ENCODE measurements at places on chromosomes 2 and 18.

DNA sequence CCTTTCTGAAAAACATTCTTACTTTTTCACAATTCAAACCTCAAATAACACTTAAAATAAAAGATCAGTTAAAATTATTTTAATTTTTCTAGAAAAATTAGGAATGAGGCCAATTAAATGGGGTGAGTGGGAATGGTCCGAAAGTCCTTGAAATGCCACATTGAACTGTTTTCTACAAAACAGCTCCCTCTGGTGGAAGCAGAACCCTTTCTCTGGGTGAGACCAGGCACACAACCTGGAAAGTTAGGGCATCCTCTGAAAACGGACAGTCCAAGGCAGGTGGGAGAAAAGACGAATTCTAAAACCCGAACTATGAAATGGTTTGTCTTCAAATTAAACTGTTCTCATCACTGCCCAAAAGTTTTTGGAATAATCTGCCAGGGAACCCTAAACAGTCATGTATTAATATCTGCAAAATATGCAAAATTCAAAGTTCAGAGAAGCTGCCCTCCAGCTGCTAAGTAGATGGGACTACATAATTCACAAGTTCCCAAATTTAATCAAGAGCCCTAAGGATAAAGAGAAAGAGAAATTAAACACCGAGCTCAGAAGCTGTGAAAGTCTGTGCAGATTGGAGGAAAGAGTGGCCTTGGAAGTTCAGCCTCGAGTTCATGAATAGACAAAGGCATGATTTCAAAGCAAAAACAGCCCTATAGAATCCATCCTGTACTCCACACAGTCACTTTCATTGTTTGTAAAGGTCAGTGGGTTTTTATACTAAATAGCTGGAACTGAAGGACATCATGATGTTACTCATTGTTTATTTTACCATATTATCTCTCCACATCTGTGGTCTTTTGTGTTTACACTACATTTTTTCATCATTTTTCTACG is 108.3 kb downstream of the PIEZO2 start:
- no peak for DNase-seq

DNA sequence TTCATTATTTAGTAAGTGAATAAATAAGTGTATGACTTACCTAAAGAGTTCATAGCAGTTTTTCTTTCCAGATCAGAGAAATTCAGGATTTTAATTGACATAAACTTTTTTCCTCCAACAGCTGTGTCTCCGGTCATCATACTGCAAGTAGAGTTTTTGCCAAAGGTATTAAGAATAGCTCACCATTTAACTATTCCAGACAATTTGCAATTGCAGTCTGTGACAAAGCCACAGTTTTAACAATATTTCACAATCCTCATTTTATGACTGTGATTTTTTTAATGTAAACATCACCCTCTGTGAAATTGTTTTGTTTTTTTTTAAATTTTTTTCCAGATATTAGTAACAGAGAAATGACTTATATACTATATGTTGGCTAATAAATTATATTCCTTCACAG is 199.1 kb downstream of the TRIB2 start:
- no peak for DNase-seq

GRCh38 chr18:77087393-77088141 is 45.0 kb downstream of the MBP start:
- DNase-seq, result no peak

GRCh38 chr2:55103046-55103445 is 52.8 kb upstream of the RTN4 start:
- DNase-seq, result no peak

GRCh38 chr2:174634130-174635014 is 36.8 kb upstream of the WIPF1 start:
- DNase-seq, result no peak

- no peak for DNase-seq
Observed at GRCh38 chr18:56139792-56140254, 498.6 kb downstream of the TXNL1 start.

GRCh38 chr2:44705356-44705755 is 236.1 kb upstream of the SIX3 start:
- DNase-seq, result no peak

GRCh38 chr2:115733190-115733775 is 1290.8 kb downstream of the DPP10 start:
- DNase-seq, result no peak

- no peak for DNase-seq
Observed at GRCh38 chr2:28449488-28450395, 46.1 kb upstream of the PLB1 start.

GRCh38 chr2:86138736-86139625 is 32.9 kb downstream of the PTCD3 start:
- DNase-seq, result no peak

- DNase-seq, result no peak
Observed at GRCh38 chr2:1744446-1745170, at the start of gene PXDN. TSS of gene PXDN (minus strand) at chr2:1744515. CDS start at chr2:1744455, 60 bp downstream.

DNA sequence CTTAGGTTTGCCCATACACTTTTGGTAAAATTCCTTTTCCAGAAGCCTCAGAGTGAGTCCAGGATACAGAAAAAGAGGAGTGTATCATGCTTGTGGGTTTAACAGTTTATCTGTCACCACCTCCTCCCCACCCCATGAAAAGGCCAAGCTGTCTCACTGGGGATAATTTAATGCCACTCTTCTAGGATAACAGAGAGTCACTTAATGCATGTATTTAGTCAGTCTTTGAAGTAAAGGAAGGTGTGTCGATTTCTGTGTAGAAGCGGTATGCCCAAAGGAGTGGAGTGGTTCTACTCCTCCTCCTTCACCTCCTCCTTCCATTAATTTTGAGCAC is 116.4 kb downstream of the QPCT start:
- no peak for DNase-seq

GRCh38 chr2:241061275-241061674 is 40.8 kb downstream of the MTERF4 start:
- no peak for DNase-seq

DNA sequence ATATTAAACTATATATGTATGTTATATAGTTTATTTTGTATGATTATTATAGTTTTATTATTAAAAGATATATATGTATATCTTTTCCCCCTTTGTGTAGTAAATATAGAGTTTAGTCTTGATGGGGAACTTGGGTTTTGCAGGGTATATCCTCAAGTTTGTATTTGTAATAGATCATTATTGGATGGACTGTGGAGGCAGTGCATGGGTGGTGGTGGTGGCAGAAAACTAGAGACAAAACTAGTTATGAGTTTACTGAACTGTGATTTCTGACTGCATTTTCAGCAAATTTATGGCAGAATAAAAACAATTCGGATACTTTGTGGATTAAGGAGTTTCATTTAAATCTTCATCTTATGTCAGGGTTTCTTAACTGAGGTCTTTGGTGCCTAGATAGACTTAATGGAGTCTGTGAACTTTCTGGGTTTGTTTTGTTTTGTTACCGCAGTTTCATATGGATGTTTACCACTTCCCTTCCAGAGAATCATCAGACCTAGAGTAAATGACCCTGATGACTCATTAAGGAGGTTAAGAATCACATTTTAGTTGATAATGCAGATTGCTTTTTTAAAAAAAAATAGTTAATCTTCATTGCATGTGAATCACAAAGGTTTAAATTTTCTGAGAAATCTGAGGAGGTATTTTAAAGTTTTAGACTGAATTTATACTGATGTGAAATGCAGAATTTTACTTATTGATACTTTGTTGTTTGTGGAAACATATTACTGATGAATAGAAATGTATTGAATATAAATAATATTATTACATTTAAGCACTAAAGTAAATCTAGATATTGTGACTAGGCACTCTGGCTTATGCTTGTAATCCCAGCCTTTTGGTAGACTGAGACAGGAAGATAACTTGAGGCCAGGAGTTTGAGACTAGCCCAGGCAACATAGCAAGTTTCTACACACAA is 14.5 kb downstream of the EPC2 start:
- no peak for DNase-seq

DNA sequence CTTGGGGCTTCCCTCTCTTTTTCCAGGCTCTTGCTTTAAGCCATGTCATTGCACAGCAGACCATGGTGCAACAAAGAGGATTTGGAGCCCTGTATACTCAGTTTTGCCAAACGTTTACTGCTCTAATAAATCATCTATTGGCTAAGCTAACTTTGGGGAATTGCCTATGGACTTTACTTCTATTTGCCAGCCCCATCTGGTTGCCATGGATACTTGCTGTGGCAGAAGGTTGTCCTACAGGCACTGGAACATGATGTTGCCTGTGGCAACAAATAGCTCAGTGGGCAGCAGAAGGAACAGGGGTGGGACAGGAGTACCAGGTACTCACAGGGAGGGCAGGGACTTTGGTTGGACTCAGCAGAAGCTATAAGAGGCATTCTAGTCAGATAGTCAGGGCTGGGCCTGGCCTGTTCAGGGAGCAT is 129.7 kb downstream of the CCDC85A start:
- DNase-seq, result no peak

- no peak for DNase-seq
Observed at GRCh38 chr18:11251891-11252270, 102.5 kb upstream of the PIEZO2 start.

DNA sequence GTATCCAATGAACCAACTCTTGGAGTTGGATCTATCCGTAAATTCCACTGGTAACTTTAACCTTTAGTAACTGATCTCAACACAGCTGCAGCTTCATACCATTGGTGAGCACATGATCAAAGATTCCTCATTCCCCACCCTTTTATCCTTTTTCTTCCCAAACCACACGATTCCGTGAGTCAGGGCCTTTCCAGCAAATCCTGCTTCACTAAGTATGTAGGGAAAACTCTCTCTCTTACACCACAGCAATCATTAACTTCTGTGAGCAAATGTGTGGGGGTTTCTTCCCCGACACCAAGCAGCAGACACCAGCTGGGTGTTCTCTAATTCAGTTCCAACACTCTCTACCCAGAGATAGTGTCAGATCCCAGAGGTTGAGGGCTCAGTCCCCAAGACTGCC is 23.5 kb downstream of the ELP2 start:
- DNase-seq, result no peak

DNA sequence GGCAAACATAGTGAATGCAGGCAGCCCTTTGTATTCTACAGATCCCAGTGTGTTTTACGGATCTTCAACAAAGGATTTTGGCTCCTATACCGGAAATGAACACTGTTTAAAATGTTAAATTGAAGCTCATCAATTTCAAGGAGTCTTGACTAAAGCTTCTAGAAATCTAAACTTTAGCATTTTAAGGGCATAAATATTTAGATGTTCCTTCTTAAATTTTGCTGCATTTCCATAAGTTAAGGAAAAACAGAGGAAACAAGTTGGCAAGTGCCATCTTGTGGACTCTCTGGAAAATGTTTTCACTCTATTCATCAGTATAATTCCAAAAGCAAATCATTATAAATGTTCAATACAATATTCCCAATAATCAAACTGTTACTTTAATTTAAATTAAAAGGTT is 19.6 kb downstream of the CHN1 start:
- no peak for DNase-seq

- DNase-seq, result no peak
Observed at GRCh38 chr2:106311041-106311370, 116.9 kb upstream of the UXS1 start.

GRCh38 chr2:134377730-134378129 is 123.9 kb downstream of the MGAT5 start:
- no peak for DNase-seq

DNA sequence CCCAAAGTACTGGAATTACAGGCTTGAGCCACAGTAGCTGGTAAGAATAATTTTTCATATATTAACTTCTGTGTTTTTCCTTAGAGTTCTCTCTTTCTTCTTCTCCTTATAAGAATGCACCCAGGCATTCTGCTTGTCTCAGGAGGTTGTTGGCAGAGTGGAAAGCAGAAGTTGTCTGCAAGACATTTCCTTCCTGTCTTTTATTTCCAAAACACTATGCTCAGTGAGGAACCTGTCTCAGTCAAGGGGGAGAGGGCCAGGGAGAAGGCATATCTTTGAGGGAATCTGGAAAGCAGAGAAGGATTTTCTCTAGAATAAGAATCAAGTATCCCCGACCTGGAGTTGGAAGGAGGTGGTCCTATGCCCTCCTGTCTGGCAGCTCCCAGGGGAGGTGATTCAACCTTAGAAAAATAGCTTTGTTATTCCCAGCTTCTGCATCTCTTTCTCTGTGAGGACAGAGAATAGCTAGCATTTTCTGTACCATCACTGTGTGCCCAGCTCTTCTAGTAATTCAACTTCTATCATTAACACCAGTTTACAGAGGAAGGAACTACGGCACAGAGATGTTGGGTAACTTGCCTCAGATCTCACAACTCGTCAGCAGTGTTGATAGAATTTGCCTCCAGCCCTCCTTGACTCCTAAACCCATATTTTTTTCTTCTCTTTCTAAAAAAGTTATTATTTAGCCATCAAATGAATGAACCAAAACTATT is 3.8 kb upstream of the LPIN2 start:
- no peak for DNase-seq

GRCh38 chr2:18435426-18436037 is 124.9 kb downstream of the RDH14 start:
- DNase-seq, result no peak

DNA sequence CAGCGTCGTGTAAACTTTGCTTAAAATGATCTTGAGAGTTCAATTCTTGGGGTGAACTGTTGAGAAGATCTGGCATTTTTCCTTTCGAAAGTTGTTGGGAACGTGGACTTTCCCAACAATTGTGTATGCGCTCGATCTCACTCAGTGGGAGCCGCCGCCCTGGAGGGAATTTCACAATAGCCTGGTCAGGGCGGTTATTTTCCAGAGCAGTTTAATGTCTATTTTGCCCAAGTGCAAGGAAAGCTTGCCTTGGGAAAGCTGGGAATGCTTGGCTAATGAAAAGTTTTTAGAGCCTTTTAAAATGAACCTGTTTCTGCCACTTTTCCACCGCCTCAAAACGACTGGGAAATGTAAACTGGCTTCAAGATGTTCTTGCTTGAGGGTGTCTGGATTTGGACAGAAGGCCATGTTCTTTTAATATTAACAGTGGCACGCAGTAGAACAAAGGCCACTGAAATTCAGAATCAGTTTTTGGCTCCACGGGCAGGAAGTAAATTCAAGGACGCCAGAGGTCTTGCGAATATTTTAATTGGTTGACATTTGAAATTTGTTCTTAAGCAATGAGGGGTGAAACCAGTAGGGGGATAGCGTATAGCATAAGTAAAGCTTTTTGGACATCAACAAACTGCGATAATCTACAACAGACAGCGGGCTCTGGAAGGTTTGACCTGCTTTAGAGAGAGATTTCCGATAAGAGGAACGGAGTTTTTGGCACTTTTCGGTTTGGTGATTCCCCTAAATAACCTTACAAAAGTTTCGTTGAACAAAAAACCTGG is 1.2 kb downstream of the CFLAR start:
- DNase-seq, result no peak

- DNase-seq, result no peak
Observed at GRCh38 chr18:1464444-1465217, 560.0 kb downstream of the ADCYAP1 start.

GRCh38 chr2:75952173-75952572 is 241.5 kb upstream of the GCFC2 start:
- no peak for DNase-seq

GRCh38 chr2:7084601-7085000 is 167.4 kb downstream of the RNF144A start:
- DNase-seq, result no peak

GRCh38 chr2:20052861-20053281 is 1.4 kb upstream of the LAPTM4A start:
- peak; percentile 8 for DNase-seq

DNA sequence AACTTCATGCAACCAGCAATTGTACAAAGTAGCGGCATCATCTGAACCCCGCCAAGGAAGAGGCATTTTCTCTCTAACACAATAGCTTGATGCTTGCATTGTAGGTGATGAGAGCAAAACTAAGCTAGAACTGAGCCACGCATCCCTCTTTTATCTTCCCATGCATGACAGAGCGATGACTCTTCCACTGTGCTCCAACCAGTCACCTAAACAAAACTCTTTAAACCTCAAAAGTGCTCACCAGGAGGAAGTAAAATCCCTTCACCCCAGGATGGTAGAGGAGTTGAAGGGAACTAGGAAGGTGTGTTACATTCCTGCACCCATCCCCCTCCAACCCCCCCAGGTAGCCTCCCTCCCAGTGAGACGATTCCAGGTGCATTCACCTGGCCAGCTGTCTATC is 59.7 kb upstream of the SALL3 start:
- DNase-seq, result no peak

Data from NCI-H2107 (cell line).